ENCODE measurements at places on chromosomes 6 and 20. TPM values are rescaled to one million over a fixed set of nuclear protein-coding genes. Genes with fewer than 3 reads are reported as not detected.

Gene GCNT2
- total RNA-seq = not detected

Gene PHACTR1
- total RNA-seq = 0.33 TPM

Gene NKAIN4
- 0.28 TPM for total RNA-seq

Gene COL11A2
- 0.64 TPM for total RNA-seq

Gene LPA
- not detected for total RNA-seq

Gene CYP24A1
- total RNA-seq = 0.13 TPM

Gene ZSCAN23
- total RNA-seq = 3.6 TPM

Gene TNXB
- 1.7 TPM for total RNA-seq

Gene KIAA0408
- not detected for total RNA-seq

Gene ABCF1
- 59.8 TPM for total RNA-seq

Gene PIM1
- 30.3 TPM for total RNA-seq

Gene EPPIN
- not detected for total RNA-seq

Gene SDCBP2
- 9.1 TPM for total RNA-seq

Gene KCNS1
- total RNA-seq = not detected

Gene NHSL1
- 34.7 TPM for total RNA-seq

Gene CLPSL2
- not detected for total RNA-seq

Gene SLC17A3
- not detected for total RNA-seq

Gene OR2J3
- not detected for total RNA-seq

Gene ELOVL2
- total RNA-seq = not detected

Gene LINC00237
- not detected for total RNA-seq

Gene PPP1R16B
- total RNA-seq = not detected

Gene DPPA5
- total RNA-seq = not detected

Gene SYTL3
- total RNA-seq = 1.5 TPM

Gene ZBP1
- not detected for total RNA-seq

Gene TBXT
- total RNA-seq = not detected

Gene MAFB
- 0.47 TPM for total RNA-seq

Gene PREX1
- 0.17 TPM for total RNA-seq

Gene TSPO2
- total RNA-seq = not detected

Gene GRIK2
- total RNA-seq = 1.4 TPM

Gene TMC2
- not detected for total RNA-seq

Gene FOXA2
- total RNA-seq = not detected
